ENCODE measurements at places on chromosomes 2 and 18.

DNA sequence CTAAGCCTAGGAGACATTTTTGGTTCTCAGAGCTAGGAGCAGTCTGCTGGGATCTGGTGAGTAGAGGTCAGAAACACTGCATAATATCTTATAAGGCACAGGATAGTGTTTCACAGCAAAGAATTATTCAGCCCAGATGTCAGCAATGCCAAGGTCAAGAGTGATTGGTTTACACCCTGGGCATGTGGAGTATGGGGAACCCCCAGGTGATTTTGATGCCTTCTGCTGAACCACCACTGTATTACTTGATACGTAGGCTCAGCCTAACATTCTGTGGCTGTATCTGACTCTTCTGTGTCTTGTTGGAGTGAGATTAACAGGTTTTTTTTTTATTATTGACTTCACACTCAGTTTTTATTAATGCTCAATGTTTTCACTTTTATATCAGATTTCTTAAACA is 6.0 kb downstream of the DDX18 start:
- DNase-seq: no peak

DNA sequence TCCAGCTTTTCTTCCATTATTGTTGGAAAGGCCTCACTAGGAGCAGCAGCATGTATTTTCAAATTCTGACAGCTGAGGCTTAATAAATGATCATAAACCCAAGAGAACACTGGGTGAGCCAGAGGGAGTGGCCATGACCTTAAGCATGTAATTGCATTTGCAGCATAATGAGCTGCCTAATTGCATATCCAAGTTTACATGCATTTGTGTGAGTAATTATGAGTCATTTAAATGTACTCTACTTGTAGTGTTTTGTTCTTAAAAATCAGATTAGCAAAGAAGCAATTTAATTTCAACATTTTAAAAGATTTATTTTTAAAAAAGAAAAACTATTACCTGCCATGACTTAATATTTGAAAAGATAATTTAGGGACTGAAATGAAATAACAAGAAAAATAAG is 74.8 kb downstream of the NOL10 start:
- DNase-seq: no peak

- DNase-seq: no peak
These were observed 8.4 kb downstream of the NCAPH start for GRCh38 chr2:96344011-96344410.

DNA sequence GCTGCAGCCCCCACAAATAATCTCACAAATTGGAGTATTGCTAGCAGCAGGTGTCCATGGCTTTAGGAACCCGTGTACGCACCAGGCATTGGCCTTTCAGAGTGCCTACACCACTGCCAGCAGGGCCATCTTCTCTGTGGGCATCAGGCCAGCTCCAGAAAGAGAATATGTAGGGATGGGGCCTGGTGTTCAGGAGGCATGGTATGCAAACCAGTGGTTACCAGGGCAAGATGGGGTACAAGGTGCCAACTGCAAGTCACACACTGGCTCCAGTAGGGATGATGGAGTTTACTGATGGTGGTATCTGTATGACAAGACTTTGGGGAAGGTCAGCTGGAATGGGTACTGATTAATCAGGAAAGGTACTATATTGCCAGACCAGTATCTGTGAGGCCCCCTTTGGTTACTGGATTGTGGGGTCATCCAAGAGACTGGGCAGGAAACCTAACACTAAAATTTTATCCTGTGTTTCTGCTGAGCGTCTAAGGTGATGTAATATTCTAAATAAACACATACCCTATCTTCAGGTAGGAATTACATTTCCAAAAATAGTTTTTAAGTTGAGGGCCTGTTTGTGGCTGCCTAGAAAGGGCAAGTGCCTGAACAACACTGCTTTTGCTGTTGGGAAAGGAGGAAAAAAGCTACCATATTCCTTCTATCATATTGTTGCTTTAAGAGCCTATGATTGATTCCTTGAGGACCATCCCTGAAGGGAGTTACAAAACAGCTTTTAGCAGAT is 9.0 kb downstream of the CNOT9 start:
- DNase-seq: no peak

GRCh38 chr18:79634593-79635426 is 44.8 kb upstream of the CTDP1 start:
- DNase-seq: no peak

- peak; percentile 30 for DNase-seq
These were observed 14.6 kb downstream of the TNS1 start for GRCh38 chr2:217988014-217988839.

GRCh38 chr18:10242936-10243680 is 211.3 kb upstream of the APCDD1 start:
- no peak for DNase-seq

GRCh38 chr18:76252880-76253279 is 242.2 kb downstream of the ZNF516 start:
- no peak for DNase-seq

DNA sequence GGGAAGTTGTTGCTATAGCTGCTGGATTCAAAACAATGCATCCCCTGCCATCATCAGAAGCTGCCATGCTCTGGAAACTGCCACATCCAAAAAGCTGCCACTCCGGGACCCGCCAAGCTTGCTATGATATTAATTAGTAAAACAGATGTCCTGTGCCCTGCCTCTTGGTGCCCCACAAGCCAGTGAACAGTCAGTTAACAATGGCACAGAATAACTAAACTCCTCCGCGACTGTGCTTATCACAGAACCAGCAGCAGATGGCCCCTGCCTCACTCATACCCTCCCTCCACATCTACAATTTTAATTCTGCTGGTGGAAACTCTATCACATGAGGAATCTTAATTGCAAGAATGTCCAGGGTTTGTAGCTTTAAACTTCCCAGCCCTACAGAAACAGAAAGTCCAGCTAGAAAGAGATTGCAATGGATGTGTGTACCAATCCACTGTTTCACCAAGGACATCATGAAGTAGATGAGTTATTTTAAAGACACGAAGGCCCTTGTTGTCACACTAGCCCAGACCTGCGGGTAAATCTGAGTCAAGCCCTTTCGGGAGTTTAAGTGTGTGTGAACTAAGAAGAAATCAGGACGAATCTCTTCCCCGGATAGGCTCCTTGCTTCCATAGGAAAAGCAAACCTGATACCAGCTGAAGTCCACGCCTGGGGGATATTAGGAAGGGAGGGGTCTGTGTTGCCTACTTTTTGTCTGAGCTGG is 7.4 kb upstream of the ACYP2 start:
- no peak for DNase-seq

- DNase-seq: no peak
These were observed 93.8 kb upstream of the FSIP2 start for GRCh38 chr2:185644828-185645227.

DNA sequence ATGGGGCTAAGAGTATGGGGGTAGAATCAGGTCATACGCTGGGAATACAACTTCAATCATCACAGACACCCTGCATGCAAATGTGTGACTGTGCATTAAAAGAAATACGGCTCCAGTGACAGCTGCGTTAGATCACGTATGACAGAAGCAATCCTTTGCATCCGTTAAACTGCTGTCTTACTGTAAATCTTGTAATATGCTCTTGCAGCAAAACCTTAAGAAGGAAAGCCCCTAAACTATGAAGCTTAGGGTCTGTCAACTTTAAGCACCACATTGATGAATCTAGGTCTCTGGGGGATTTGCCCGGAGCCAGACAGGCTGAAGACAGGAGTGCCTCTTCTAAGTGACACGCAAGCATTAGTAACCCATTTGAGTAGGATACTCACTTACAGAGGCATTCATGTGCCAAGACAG is 84.7 kb upstream of the EML6 start:
- no peak for DNase-seq

GRCh38 chr2:172080641-172081220 is 4.6 kb upstream of the DLX1 start:
- DNase-seq: no peak

GRCh38 chr2:73979686-73980085 is 5.0 kb upstream of the TET3 start:
- no peak for DNase-seq

All from activated CD4-positive, alpha-beta T cell treated with anti-CD3 and anti-CD28 coated beads, Interleukin-2, amount 50 U/mL, for 24 hours (primary cell).